ENCODE measurements at places on chromosomes 4 and X.
A peak's percentile ranks its signal among the peaks of the same experiment; 100 is the strongest.

- DNase-seq: no peak
These were observed 1881.7 kb downstream of the PCDH7 start for GRCh38 chr4:32601848-32602247.

DNA sequence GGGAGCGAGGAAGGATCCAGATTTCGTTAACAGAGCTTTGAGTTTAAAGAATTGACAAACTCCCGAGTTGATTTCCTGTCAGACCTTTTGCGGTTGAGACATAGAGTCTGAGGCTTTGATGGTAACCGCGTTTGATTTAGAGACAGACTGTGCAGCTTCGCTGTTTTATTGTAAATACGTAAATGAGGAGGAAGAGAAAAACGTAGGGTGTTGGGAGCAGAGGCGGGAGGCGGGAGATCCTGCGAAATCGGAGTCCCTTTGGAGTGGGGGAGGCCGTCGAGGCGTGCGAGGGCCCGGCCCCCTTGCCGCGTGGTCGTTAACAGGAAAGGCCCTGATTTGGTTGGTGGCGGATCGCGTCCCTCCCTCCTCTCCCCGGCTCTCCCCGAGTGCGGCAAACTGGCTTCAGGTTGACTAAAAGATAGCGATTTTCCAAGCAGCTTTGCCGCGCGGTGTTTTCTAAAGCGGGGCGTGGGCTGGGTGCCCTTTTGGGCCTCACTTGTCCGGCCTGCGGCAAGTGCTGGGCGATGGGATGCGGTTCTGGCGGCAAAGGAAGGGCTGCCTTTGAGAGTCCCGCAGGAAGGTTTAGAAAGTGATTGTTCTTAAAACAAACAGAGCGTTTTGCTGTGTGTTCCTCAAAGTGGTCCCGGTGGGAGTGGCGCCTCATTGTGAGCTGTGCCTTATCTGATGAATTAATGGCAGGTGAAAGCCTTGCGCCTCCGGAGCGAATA lies 857 bp downstream of the SCML1 start:
- DNase-seq: peak; percentile 64

GRCh38 chrX:56963377-56963776 lies 32.0 kb downstream of the SPIN3 start:
- DNase-seq: no peak

GRCh38 chr4:119053245-119053644 lies 82.4 kb upstream of the MYOZ2 start:
- DNase-seq: no peak

GRCh38 chr4:48539597-48539996 lies 49.5 kb downstream of the ZAR1 start:
- DNase-seq: no peak

DNA sequence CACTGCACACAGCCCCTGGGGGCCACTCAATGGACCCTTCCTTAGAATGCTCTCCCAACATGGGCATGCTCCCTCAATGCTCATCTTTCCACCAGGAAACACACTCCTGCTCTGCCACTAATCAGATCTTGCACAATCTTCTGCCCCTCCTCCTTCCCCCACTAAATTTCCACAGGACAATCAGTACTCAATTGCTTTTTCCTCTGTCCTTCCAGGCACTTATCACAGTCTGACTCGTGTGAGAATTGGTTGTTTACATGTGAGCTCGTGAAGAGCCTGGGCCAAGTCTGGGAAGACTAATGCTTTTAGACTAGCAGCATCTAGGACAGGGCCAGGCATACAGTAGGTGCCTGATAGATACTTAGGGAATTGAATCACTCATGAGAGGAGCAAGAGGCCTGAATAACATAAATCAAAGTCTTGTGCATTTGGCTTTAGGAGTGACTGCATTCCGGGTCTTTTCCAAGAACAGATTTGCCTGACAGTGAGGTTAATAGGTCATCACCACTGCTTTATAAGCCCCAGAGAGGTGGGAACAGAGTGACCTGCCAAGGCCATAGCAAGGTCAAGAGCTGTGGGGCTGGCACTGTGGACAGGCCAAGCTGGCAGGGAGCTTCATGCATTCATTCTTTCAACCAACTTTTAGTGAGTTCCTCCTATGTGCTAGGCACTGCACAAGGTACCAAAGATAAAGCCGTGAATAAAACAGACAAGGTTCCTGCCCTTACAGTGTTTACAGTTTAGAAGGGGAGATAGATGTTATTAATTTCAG lies 55.0 kb downstream of the PRPS1 start:
- no peak for DNase-seq

DNA sequence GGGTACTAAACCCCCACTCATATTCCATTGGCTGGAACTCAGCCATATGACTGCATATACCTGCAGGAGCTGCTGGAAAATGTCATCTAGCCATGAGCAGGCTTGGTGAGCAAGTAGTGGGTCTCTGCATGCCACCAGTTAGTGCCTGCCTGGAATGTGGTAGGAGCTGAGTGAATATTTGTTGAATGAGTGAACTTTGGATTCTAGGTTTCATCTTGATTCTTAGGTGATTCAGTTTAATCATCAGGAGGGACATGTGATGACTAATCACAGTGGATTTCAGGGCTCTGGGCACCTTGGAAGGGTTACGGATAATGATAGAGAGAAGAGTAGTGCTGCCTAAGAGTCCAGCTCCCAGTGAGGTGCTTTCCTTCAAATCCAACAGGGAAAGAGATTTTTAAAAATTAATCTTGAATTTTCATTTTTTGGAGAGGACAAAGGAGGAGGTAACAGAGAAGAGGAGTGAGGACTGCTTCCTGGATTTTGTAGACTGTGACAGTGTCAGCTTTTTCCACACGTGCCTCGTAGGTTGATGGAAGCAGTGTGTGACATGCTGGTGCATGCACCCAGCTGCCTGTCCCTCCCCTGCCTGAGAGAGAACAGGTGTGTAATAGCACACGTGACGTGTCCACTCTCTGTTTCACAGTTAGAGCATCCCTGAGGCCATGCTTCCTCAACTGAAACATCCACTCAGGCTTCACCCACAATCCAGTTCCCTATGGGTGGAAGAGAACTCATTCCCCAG lies 30.4 kb downstream of the NHS start:
- DNase-seq: no peak

DNA sequence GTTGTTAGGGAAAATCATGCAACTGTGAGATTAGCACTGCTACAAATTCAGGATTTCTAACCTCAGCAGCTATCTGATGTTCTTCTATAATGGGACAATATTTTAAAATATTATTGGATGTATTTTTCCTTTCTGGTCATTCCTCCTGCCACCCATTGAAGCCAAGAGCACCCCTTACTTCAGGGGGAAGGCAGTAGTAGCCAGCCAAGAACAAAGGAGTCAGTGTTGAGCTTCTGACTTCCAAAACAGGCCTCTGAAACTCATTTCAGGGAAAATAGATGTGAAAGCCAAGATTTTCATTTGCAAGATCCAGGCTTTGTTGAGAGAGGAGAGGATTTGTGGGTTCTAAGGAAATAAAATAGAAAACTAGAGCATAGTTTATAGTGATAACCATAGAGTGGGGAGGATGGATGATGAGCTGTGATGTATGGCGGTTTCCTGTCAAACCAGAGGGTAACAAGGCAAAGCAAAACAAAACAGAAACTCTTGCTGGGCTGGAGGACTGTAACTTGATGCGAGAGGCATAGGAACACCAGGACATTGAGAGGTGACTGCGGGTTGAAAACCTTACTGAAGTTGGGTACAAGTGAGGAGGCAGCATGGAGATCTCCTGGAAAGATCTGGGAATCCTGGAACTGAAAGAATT lies 173.7 kb upstream of the LEF1 start:
- DNase-seq: no peak

DNA sequence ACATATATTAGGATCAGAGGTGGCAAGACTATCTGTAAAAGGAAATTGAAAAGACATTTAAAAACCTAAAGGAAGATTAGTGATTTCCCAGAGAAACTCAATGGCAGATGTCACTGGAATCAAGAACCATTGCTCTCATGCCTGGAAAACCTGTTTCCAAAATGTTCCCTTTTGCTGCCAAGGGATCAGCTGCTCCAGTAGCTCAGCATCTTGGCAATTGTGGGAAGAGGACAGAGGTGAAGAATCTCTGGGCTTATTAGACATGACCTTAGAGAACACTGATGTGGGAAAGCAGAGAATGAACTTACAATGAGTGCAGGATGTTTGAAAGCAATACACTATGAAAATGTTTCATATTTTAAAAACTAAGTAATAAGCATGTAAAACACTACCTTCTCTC lies 98.3 kb downstream of the SHROOM3 start:
- no peak for DNase-seq

DNA sequence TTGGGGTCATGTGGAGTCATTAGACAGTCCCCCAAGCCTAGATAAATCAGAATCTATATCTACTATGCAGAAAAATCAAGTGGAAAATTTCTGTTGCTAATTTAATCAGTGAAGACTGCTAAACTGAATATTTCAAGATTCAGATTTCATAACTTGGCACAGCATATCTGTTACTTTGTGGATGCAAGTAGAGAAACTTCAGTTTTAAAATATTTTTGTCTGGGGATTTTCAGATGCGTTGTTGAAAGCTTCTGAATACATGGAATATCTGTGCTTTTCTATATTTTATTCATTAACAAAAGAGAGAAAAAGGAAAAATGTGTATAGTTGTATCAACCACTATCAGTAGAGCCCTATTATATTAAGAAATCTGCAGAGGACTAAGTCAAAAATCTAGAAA lies 4.4 kb downstream of the FGF5 start:
- DNase-seq: no peak

- DNase-seq: no peak
These were observed 41.7 kb upstream of the DDX60 start for GRCh38 chr4:168360271-168360670.

GRCh38 chr4:68385267-68385666 lies 35.4 kb upstream of the YTHDC1 start:
- DNase-seq: no peak

- DNase-seq: no peak
These were observed 89.0 kb downstream of the NSUN7 start for GRCh38 chr4:40838742-40839141.

DNA sequence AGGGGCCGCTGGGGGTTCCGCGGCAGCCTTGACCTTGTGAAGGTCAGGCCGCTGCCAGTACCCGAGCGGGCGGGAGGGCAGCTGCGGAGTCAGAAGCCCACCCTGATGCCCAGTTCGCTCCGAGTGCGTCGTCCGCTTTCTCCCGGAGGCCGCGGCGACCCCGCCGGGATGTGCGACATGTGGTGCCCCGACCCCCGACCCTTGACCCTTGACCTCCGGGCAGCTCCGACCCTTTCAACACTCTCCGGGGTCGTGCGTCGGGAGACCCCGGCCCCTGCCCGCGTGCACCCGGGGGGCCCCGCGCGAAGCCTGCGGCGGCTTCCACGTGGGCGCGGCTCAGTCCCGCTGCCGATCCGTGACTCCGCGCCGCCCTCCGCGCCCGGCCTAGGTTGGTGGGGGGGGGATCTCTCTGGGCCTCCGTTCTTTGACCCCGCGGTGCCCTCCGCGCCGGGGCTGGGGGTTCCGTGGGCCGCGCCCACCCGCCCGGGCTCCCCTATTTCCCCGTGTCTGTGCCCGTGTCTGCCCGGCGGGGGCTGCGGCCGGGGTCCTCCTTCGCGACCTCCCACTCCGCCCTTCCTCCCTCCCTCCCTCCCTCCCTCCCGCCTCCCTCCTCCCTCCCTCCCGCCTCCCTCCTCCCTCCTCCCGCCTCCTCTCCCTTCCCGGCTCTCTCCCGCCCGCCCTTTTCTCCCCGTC lies 609 bp upstream of the SLC25A6 start:
- no peak for DNase-seq

GRCh38 chrX:136147315-136147901 lies at the start of gene FHL1:
FHL1 (plus strand) TSS chrX:136147533.
- peak; percentile 57 for DNase-seq

GRCh38 chr4:15201782-15202181 lies 199.5 kb downstream of the CPEB2 start:
- DNase-seq: no peak

GRCh38 chr4:53199356-53199755 lies 166.5 kb downstream of the SCFD2 start:
- DNase-seq: no peak

DNA sequence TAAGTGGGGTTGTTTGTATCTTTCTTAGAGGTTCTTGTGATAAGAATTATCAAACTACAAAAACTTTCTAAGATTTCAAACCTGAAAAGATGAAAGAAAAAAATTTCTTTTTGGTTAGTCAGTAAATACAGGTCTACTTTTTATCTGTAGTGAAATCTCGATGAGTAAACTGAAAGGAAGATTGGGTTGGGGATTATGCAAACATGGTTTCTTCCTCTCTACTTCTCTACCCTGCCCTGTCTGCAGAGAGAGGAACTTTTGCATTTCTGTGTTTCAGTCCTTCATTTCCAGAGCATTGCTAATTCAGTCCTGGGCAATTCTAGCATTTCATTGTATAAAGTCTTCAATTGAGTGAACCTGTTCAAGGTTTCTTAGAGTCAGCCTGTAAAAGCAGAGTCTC lies 51.6 kb upstream of the IL2 start:
- no peak for DNase-seq

DNA sequence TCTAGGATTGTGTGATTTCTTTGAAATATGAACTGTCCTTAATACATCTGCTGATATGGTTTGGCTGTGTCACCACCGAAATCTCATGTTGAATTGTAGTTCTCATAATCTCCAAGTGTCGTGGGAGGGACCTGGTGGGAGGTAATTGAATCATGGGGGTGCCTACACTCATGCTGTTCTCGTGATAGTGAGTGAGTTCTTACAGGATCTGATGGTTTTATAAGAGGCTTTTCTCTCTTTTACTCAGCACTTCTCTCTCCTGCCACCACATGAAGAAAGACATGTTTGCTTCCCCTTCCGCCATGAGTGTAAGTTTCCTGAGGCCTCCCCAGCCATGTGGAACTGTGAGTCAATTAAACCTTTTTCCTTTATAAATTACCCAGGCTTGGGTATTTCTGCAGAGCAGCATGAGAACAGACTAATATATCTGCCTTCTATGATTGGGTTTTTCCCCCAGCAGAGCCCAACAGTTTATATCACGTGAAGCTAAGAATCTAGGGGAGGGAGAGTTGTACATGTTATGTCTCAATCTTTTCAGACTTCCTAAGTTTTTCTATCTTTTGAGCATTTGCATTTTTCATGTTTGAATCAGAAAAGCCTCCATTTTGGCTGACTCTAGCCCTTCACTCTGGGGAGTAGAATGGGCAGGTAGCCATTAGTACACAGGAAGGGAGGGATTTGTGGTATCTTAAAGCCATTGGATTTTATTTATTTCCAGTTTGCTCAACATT lies 58.9 kb downstream of the PLAC1 start:
- no peak for DNase-seq

- peak; percentile 58 for DNase-seq
These were observed 512 bp upstream of the TMEM131L start for GRCh38 chr4:153465615-153466080.

DNA sequence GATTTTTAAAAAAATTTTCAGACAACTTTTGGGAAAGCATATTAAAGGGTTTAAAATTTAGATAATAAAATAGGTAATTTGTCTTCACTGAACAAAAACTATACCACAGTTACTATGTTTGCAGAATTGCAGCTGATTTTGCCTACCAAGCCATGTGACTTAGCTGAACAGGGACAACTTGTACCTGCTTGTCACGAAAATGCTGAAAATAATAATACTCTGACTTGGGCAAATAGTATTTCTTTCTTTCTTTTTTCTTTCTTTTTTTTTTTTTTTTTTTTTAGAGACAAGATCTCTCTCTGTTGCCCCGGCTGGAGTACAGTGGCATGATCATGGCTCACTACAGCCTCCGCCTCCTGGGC lies 225.2 kb upstream of the PPP1R2C start:
- DNase-seq: no peak
